HepG2 (cell line): ENCODE measurements at places on chromosomes 7 and 10. TPM values are rescaled to one million over a fixed set of nuclear protein-coding genes. Genes with fewer than 3 reads are reported as not detected.

The RARRES2 gene
- 134 and 157 TPM in 2 replicates for polyA plus RNA-seq

The LRRD1 gene
- polyA plus RNA-seq, result 0.03 TPM in 1 of 2 replicates, not detected in the other

The AOC1 gene
- polyA plus RNA-seq, result not detected in 2 replicates

The SMIM30 gene
- 21.2 and 25.2 TPM in 2 replicates for polyA plus RNA-seq

The SEMA4G gene
- 207 and 236 TPM in 2 replicates for polyA plus RNA-seq

The PON1 gene
- 0.57 and 0.63 TPM in 2 replicates for polyA plus RNA-seq

The CPN1 gene
- polyA plus RNA-seq, result 35.1 and 42.1 TPM in 2 replicates

The OLAH gene
- 0.13 and 0.51 TPM in 2 replicates for polyA plus RNA-seq

The EPO gene
- polyA plus RNA-seq, result 25.7 and 26.2 TPM in 2 replicates

The SORCS3 gene
- 0.01 and 0.07 TPM in 2 replicates for polyA plus RNA-seq

The MMS19 gene
- 106 and 107 TPM in 2 replicates for polyA plus RNA-seq

The OR2A42 gene
- polyA plus RNA-seq, result not detected in 2 replicates

The PPP1R3A gene
- polyA plus RNA-seq, result not detected in 2 replicates
